Stimulated activated CD8-positive, alpha-beta memory T cell treated with anti-CD3 and anti-CD28 coated beads, Interleukin-12 subunit alpha, Interleukin-12 subunit beta, amount 100 ng/mL, for 1 hour (primary cell): ENCODE measurements at places on chromosomes 3 and 15.

- DNase-seq = no peak
Observed at GRCh38 chr3:4720316-4721075, 227.3 kb downstream of the ITPR1 start.

DNA sequence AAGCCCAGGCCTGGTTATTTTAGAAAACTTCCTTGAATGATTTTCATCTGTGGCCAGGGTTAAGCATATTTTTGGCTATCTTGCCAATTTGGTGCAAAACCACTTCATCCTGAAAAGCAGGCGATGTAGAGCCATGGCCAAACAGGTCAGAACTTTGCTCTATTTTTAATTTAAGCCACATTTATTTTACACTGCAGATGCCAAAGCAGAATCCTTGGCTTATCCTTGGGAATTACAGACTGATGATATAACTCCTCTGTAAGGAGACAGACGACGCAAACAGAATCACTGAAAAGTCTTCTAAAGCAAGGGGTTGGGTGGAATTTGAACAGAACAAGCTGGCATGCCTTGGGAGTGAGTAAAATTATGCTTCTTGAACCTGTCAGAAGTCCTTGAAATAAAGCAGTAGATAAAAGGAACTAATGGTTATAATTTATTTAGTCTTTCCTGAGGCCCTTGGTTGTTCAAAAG is 121.9 kb downstream of the CHST2 start:
- no peak for DNase-seq

DNA sequence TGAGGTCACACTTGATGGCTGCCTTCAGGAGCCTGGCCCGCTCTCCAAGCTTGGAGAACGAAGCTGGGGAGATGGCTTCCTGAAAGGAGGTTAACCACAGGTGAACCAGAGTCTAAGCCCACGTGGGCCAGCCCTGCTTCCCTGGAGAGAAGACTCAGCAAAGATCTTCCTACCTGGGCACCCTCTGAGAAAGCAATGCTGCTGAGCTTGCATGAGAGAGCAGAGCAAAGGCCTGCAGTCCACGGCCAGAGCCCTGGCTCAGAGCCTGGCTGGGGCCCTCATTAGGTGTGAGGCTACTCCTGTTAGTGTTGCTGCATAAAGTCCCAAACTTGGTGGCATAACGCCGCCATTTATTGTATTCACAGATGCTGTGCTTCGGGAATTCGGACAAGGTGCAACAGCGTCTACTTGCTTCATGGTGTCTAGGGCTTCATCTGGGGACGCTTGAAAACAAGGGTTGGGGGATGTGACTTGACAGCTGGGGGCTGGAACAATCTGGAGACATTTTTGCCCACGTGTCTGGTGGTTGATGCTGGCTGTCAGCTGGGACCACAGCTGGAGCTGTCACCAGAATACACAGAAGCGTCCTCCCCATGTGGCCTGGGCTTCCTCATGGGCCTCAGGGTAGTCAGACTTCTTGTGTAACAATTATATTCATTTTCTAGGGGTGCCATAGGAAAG is 87.9 kb upstream of the MEF2A start:
- DNase-seq = no peak

GRCh38 chr3:176615826-176616225 is 581.5 kb downstream of the TBL1XR1 start:
- DNase-seq = no peak

DNA sequence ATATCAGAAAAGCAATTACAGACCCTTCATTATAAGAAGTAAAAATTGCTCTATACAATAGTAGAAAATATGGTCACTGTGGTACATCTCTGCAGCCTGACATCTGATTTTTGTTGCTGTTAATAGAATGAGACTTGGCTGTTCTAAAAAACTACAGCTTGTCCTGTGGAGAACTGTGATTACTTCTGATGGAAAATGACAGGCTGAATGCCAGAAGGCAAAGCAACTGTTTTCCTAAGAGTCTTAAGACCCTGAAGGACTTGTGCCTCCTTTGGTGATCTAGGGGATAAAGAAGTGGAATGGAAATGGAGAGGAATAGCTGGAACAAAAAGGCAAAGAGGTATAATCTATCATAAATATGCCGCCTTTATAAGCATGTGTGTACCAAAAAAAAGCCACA is 314.8 kb downstream of the BCHE start:
- no peak for DNase-seq

- DNase-seq = no peak
Observed at GRCh38 chr3:61560517-61561373, 626 bp upstream of the PTPRG start.

GRCh38 chr15:42508263-42508690 is 12.8 kb downstream of the SNAP23 start:
- no peak for DNase-seq

GRCh38 chr15:27028858-27029477 is 58.0 kb downstream of the GABRG3 start:
- no peak for DNase-seq
